Femur (tissue), 1 donor: ENCODE measurements at places on chromosomes 6 and 20.
A peak's percentile ranks its signal among the peaks of the same experiment; 100 is the strongest.

- DNase-seq, result peak; percentile 74
These were observed 584 bp downstream of the KIF13A start for GRCh38 chr6:17986656-17987446.

DNA sequence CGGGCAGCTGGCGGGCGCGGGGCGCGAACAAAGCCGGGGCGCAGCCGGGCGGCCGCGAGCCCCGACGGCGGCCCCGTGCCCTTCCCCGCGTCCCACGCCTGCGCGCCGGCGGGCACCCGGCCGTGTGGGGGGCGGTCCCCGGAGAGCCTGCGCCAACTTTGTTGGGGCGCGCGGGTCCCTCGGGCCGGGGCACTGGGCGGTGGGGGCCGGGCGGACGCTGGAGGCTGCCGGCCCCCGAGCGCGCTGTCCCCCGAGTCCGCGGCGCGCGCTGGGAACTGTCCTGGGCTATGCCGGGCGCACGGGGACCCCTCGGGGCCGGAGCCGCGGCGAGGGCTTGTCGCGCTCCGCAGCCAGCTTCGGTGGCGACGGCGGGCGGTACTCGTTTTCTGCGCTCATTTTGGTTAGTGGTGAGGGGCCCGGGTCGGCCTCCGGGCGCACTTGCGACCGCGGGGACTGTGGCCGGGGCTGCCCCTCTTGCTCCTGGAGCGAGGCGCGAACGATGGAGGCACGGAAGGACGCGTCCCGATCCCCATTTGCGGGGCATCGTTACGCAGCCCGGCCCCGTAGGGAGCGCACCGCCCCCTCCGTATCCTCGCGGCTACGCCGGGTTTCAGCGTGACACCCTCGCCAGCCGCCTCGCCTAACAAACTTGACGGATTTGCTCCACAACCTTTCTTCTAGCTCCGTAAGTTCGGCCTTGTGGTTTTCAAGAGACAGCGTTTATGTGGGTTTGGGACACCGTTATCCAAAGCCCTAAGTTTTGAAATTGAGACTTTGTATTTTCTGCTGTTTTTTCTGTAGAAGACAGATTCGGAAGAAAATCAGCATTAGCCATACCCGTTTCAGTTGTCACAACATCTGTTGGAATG is 622 bp downstream of the SS18L1 start:
- peak; percentile 63 for DNase-seq

- no peak for DNase-seq
These were observed 109.0 kb downstream of the RALGAPA2 start for GRCh38 chr20:20603339-20603990.

GRCh38 chr6:35181933-35182612 is 31.7 kb upstream of the SCUBE3 start:
- DNase-seq, result peak; percentile 69

DNA sequence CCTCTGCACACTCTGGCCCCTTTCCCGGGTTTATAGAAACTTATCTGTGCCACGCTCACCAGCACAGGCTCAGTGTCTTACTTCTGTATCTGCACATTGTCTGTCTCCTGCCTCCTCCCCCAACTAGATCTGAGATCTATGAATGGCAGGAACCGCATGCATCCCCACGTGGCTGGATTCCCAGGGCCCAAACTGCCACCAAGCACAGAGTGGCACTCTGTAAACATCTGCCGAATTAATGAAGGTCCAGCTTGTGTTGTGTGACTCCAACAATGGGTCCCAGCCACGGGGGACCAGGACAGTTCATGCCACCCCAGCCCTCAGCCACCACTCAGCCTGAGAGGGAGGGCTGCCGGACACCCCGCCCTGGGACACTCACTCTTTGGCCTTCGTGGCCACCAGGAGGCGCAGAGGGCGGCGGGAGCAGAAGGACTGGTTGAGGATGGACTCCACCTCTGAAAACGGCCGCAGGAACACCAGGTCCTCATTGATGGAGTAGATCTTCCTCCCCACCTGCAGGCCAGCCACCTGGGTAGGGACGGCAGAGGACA is 171.1 kb downstream of the PREX1 start:
- no peak for DNase-seq

- DNase-seq, result no peak
These were observed 134.6 kb downstream of the SOBP start for GRCh38 chr6:107624541-107624940.

DNA sequence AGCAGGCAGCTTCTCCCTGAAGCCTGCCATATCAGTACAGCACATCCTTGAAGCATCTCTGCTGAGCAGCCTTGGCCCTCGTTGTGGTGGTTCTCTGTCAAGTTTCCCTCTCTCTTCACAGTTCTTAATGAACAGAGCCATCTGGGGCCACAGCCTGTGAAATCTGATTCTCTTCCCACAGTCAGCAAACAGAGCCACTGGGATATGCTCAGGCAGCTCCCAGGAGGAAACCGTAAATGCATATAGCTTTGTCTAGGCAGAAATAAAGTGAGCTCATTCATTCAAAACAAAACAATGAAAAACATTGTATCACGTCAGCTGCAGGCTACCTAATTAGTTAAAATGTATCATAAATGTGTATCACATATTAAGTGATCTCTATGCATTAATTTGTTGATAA is 80.3 kb downstream of the TBC1D7 start:
- DNase-seq, result peak; percentile 44

DNA sequence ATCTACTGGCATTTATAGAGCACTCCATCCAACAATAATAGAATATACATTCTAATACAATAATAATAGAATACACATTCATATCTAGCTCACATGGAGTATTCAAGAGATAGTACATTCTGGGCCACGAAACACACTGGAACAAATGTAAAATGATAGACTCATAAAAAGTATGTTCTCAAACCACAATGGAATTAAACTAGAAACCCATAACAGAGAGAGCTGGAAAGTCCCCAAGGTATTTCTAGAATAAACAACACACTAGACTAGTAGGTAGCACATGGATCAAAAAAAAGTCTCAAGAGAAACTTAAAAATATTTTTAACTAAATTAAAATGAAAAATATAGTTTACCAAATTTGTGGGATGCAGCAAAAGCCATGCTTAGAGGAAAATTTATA is 9.1 kb upstream of the TP53TG5 start:
- no peak for DNase-seq

DNA sequence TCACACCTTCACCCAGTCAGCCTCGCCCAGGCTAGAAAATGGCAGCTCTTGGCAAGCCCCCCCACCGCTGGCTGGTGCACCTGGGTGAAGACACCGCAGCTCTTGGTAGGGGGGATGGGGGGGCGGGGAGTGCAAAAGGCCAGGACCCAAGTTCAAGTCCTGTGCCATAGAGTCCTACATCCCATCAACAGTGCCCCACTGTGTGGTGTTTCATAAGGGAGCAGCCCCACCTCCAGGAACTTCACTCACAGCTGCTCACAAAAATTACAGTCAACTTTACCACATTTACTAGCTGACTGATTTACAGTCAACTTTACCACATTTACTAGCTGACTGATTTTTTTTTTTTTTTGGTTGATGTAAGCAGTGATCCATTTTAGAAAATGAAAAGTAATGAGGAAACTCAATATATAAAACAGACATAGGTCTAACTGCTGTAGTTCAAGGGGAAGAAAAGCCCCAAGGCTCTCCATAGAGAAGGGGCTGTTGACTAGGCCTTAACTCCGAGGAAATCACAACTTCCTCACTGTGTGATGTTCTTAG is 208.9 kb upstream of the SNX9 start:
- DNase-seq, result peak; percentile 18

DNA sequence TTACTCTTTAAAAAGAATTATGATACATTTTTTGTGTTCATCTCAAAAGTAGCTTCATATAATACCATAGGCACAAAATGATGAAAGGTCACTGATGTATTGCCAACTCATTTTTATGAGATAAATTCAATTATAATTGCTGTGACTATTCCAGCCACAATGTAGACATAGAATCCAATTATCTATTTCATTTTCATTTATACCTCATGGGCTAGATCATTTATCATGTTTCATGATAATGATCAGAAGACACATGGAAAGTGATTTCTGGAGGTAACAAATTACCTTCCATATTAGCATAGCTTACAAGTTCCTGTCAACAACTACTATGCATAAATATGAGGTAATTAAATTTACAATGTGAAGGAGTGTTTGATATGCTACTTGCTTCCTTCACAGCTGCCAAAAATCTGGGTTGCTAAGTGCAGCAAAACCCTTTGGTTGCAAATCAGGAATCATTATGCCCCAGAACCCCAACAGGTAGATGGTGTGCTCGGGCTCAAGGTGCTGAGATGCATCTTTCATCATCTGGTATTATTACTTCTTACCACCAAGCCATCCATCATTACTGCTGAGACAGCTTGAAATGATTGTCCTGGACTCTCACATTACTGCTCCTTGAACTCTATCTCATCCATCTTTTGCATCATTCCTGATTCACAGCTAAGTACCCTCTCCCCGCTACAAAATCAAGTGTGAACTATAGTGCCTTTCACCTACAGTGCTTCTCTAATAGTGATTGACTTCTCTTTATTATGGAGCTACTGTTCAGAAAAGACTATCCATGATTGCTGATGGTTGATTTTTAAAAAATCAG is 306.0 kb upstream of the THEMIS start:
- DNase-seq, result no peak

- no peak for DNase-seq
These were observed 50.3 kb upstream of the CDKAL1 start for GRCh38 chr6:20483887-20484497.
